ENCODE measurements at places on chromosomes 7 and 10. TPM values are rescaled to one million over a fixed set of nuclear protein-coding genes. Genes with fewer than 3 reads are reported as not detected.

The AEBP1 gene
- 267 TPM for total RNA-seq

- DNase-seq: no peak
Measured at GRCh38 chr7:111159426-111159825, 68.5 kb downstream of the LRRN3 start.

DNA sequence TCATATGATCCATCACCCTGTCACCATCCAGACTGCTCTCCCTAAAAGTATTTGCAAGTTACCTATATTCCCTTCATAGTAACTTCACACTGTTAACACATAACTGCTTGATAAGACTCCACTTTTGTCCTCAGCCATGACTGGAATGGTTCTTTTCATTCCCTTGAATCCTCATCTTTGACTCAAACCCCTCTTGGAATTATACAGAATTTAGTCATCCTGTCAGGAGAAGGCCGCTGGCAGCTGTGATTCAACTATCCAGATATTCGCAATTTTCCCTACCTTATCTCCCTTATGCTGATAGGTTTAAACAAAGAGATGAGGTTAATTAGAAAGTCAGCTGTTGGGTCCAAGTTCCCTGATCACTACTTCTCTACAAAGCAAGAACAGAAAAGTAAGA lies 143.0 kb upstream of the HPS1 start:
- no peak for DNase-seq

The LMOD2 gene
- total RNA-seq: not detected

GRCh38 chr10:98265403-98266378 lies 2.3 kb downstream of the LOXL4 start:
- DNase-seq: no peak

The GPNMB gene
- 183 TPM for total RNA-seq

GRCh38 chr10:111481261-111481826 lies 404.5 kb downstream of the ADRA2A start:
- no peak for DNase-seq

DNA sequence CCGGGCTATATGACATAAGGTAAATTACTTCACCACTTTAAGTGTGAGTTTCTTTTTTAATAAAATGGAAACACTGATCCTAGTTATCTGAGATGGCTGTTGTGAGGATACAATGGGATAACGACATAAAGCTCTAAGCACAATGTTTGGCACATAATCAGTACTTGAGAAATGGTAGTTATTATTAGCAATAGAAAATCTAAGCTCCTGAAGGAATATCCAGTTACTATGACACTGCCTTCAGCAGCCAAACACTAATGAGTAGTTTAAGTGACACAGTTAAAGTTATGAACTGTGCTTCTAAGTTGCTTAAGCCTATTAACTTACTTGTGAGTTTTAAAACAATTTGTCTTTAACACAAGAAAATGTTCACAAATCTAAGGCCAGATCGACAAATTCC lies 96.8 kb downstream of the ELAPOR2 start:
- no peak for DNase-seq

DNA sequence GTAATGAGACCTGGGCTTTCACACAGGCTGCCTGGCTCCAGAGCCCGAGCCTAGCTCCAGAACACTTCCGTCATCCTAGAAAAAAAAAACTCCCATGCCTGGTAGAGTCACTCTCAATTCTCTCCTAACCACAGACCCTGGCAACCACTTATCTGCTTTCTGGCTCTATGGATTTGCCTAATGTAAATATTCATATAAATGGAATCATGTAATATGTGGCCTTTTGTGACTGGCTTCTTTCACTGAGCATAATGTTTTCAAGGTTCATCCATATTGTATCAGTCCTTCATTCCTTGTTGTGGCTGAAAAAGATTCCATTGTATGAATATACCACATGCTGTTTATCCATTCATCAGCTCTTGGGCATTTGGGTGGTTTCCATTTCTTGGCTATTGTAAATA lies 167.7 kb upstream of the MKLN1 start:
- no peak for DNase-seq

The PNLIPRP2 gene
- 1.1 TPM for total RNA-seq

The CALML5 gene
- total RNA-seq: not detected

- no peak for DNase-seq
Measured at GRCh38 chr7:7653593-7654187, 13.1 kb downstream of the UMAD1 start.

The CYP2E1 gene
- 3.8 TPM for total RNA-seq

The GHITM gene
- 146 TPM for total RNA-seq

DNA sequence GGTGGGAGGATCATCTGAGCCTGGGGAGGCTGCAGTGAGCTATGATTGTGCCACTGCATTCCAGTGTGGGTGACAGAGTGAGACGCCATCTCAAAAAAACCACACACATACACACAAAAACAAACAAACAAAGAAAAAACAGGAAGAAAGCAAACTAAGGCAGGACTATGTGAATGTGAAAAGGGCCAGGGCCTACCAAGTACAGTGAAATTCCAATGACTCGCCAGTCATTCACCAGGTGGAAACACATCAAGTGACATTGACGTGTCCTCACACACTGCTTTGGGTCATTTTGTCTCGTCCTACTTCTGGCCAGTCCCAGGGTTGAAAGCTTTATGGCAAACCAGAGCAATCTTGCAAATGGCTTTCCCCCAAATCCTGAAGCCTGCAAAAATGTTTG lies 79.9 kb downstream of the HIP1 start:
- DNase-seq: no peak

- no peak for DNase-seq
Measured at GRCh38 chr10:53395449-53395848, 622.9 kb upstream of the MBL2 start.

GRCh38 chr7:19665399-19666008 lies 43.3 kb downstream of the POLR1F start:
- no peak for DNase-seq

DNA sequence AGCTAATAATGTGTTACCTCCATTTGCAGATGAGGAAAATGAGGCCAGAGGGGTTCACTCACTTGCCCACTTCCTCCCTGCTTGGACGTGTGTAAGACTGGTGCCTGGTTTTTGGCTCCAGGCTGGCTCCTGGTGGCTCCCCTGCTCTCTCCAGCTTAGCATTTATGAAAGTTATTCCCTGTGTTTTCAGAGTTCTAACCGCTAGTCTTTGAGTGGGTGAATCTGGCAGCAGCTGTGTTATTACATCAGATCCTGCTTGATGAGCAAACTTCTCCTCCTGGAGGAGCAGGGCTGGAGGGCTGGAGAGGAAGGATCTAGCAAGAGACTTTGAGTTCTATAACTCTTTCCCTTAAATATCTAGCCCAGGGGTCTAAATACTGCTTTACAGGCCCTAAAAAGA lies 80.9 kb upstream of the AGBL3 start:
- DNase-seq: no peak

The OR6V1 gene
- total RNA-seq: not detected

DNA sequence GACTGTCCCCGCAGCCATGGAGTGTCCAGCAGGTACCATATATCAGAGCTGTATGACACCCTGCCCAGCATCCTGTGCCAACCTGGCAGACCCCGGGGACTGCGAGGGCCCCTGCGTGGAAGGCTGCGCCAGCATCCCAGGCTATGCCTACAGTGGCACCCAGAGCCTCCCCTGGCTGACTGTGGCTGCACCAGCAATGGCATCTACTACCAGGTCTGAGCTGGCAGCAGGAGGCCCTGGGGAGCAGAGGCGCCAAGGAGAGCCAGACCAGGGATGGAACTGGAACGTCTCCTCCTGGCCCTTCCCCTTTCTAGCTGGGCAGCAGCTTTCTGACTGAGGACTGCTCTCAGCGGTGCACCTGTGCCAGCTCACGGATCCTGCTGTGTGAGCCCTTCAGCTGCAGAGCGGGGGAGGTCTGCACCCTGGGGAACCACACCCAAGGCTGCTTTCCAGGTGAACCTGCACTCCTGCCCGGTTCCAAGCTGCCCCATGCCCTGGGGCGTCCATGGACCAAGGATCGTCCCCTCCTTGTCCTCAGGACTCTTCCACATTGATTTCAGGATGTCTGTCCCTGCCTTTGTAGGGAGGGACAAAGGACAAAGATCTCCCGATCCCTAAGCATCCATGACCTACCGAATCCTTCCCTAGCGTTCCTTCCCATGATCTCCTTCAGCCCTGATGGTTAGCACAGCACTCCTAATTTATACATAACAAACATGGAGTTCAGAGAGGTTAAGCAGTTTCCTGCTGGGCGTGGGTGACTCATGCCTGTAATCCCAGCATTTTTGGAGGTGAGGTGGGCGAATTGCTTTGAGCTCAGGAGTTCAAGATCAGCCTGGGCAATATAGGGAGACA lies 33.3 kb downstream of the EPHB4 start:
- no peak for DNase-seq

GRCh38 chr7:65503434-65504152 lies 129.9 kb downstream of the ZNF92 start:
- no peak for DNase-seq

The ANXA8L1 gene
- not detected for total RNA-seq

- no peak for DNase-seq
Measured at GRCh38 chr10:125592897-125593296, 90.1 kb downstream of the TEX36 start.

- no peak for DNase-seq
Measured at GRCh38 chr7:140367528-140367927, 30.8 kb downstream of the SLC37A3 start.

DNA sequence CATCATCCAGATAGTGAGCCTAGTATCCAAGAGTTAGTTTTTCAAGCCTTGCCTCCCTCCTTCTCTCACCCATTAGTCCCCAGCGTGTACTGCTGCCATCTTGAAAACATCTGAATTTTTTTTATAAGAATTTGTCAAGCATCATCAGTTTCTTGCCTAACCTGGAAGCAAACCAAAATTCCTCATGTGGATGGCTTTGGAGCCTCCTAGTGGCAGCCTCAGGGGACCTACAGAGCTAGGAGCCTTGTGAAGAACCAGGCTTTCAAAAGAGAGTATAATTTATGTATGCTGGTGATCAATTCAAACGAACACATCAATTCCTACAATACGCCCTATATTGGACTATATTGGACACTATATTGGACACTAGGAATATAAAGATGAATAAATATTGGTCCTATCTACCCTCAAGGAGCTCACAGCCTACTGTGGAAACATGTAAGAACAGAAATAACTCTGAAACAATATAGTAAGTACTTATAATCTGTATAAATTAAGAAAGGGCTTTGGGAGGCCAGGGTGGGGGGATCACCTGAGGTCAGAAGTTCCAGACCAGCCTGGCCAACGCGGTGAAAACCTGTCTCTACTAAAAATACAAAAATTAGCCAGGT lies 63.4 kb downstream of the HPSE2 start:
- DNase-seq: no peak

DNA sequence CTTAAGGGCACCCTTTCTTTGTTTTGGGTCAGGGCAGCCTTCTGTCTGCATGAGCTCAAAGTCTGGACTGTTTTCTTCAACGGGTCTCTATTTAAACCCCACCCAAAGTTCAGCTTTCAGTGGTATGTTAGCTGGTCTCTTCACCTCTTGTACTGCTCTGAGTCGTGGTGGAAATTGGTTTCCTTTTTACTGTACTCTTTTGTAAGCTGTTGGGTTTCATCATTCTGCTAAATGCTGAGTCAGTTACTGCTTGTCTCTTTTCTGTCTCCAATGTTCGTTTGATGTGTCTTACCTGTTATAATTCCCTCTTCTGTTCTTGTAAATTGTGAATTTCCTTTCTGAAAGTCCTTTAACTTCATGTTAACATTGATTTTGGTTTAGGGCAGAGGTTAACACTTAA lies 64.1 kb upstream of the MALRD1 start:
- DNase-seq: no peak

DNA sequence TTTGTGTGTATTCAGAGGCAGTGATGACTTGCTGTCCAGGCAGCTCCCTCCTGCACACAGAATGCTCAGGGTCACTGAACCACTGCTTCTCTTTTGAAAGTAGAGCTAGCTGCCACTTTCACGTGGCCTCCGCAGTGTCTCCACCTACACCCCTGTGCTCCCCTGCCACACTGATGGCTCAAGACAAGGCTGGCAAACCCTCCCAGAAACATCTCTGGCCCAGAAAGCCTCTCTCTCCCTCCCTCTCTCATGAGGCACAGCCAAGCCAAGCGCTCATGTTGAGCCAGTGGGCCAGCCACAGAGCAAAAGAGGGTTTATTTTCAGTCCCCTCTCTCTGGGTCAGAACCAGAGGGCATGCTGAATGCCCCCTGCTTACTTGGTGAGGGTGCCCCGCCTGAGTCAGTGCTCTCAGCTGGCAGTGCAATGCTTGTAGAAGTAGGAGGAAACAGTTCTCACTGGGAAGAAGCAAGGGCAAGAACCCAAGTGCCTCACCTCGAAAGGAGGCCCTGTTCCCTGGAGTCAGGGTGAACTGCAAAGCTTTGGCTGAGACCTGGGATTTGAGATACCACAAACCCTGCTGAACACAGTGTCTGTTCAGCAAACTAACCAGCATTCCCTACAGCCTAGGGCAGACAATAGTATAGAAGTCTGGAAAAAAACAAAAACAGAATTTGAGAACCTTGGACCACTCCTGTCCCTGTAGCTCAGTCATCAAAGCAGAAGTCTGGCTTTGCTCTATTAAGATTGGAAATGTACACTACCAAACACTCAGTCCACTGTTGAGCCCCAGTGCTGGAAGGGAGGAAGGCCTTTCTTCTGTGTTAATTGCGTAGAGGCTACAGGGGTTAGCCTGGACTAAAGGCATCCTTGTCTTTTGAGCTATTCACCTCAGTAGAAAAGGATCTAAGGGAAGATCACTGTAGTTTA lies 15.8 kb downstream of the SCD start:
- DNase-seq: no peak

DNA sequence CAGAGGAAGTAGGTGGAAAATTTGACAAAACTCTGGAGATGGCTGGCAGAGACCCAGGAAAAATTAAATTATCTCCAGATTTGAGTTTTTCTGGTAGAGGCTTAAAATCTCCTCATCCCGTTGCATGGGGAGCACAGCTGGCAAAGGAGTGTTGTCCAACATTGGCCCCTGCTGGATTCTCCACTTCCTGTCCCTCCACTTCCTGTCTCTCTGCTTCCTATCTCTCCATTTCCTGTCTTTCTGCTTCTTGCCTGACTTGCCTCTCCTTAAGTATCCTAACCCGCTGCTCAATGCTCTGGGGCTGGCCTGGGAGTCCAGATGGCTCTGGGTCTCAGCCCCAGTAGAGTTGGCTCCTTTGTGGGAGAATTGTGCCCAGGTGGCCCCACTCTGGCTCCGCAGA lies 65.8 kb upstream of the EMX2 start:
- DNase-seq: no peak

The NAT16 gene
- total RNA-seq: not detected

- DNase-seq: no peak
Measured at GRCh38 chr7:108406222-108406890, 49.9 kb downstream of the NRCAM start.

DNA sequence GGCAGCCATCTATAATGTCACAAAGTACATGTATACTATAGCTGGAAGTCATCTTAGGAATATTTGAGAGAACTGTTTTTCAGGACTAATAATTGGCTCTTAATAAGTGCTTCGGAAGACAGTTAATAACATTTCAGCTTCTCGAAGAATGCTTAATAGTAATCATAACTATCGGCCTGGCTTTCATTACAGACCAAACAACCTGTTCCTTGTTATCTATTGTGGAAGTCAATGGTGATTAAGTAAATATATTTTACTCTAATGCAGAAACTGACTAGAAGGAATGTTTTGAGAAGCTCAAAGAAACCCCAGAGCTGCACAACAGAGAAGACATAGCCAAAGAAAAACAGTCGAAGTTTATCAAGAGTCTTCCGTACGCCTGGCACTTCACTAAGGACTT lies 106.8 kb upstream of the FAM133B start:
- no peak for DNase-seq
